Midbrain (tissue), 1 donor: ENCODE measurements at places on chromosomes 16 and 17.

DNA sequence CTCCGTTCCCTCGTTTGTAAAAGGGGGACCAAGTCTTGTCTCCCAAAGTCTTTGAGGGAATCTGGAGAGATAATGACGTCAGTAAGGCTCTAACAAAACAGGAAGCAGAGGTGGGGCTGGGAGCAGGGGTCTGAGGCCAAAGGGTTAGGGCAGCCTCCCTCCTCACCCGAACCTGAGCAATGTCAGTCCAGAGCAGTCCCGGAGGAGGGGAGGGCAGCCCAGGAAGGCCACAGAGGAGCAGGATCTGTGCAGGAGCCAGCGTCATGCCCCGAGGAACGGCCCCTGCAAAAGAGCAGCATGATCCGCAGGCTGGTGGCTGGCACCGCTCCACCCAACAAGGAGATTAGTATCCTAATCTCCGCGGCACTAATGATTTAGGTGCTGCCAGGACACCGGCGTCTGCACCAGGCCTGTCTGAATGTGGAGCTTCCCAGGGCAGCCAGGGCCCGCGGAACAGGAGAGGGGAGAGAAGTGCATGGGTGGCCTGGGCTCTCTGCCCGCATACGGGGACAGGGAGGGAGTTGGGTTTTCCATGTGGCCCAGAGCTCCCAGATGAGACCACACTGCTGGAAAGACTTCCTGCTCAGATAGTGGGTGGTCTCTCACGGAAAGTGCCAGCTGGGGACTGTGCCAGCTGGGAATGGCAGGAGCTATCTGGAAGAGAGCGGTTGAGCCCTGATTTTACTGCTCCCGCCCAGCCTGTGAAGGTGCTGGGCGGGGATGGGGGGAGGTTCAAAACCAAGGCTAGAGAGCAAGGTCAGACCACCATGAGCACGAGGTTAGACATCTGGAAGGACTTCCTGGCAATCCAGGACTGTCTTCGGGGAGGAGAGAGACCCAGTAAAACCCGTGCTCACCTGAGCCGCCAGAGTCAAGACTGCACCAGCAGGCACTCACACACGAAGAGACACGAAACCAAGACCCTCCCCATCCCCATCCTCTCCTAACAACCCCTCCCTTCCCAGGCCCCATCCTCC lies 11.0 kb upstream of the KRT17 start:
- no peak for DNase-seq

DNA sequence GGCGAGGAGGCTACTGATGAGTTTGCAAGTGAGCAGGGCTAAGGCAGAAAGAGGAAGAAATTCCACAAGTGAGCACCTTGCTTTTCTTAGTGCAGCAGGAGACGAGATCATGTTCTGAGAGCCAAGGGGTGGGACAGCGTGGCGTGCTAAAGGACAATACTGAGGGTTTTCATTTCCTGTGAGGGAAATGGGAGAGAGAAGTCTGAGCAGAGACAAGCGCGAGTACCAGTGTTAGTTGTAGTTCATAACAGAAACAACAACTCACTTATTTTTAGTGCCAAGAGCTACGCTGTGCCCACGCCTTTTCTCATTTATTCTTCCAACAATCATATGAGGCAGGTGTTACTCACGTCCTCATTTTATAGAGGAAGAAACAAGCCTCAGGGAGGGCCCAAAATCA lies 2.3 kb downstream of the SPACA3 start:
- no peak for DNase-seq

DNA sequence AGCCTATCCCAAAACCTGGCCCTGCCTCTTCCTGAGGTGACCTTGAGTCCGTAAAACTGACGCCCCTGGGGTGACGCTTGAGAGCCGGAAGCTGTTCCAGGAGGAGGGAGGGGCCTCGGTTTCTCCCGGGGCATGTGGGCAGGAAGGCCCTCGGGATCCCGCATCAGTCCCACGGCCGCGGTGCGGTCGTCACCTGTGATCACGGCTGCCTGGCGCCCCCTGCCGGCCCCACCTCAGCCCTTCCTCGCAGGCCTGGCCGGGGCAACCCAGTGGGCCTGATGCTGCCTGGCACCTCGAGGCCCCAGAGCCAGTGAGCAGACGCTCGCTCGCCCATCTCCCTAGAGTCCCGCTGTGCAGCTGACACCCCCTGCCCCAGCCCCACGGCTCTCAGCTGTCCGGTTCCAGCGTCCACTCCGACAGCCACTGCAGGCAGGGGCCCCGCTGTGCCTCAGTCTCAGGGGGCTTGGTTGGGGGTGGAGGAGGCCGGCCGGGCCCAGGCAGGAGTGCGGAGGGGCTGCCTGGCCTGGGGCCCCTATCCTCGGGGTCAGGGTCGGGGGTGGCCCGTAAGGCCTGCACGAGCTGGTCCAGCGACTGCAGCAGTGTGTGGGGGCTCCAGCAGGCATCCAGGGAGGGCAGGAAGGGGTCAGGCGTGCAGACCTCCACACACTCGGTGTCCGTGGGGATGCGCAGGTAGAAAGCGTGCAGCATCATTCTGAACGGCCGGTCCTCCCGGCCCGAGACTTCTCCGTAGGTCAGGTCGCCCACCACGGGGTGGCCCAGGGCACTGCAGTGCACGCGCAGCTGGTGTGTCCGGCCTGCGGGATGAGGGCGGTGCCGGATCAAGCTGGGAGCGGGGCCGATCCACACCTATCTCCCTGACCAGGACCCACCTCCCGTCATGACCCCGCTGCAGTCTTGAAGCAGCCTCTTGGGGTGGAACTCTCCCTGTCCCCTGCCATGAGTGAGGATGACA lies 2.3 kb downstream of the RPUSD1 start:
- DNase-seq: peak; percentile 54

DNA sequence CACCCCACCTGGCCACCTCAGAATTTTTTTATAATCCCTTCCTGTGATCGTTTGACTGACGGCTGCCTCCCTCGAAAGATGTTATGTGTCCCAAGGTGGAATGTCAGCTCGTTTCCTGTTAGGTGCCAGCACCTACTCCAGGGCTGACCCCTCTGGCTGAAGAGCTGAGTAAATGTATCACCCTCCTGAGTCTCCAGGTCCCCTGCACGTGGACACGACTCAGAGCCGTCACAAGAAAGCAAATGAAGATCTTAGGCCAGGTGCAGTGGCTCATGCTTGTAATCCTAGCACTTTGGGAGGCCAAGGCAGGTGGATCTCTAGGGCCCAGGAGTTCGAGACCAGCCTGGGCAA lies 273.2 kb downstream of the C16orf95 start:
- no peak for DNase-seq

DNA sequence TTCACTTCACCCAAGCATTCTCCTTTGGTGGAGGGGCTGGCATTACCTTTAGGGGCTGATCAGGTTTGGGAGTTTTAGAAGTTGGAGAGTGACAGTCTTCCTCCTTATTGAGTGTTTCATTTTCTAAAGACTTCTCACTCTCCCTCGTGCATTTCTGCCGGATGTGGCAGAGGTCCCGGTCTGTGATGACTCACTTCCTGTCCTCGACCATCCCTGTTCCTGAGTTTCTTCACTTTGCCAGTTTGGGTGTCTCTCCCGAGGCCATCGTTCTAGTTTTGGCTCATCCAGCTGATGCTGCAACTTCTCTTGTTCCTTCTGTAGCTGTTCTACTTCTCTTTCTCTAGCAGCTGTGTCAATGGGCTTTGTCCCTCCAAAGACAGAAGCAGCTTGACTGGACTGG lies 104.3 kb downstream of the PHKB start:
- peak; percentile 15 for DNase-seq

DNA sequence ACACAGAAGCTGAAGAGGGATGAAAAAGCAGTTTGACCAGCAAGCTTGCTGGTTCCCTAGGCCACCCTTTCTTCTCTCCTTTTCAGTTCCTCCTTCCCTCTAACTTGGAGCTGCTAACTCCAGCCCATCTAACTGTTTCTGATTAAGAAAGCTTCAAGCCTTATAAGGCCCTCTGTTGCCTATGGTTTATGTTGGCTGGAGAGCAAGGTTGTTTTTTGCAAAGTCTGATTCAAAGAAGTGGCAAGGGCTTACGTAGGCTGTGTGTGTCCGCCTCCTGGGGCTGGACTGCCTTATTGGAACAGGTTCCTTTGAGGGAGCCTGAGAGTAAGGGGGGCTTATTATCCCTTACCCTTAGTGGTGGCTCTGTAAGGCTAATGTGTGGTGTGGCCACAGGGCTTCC lies 7.1 kb downstream of the AKAP1 start:
- DNase-seq: no peak

GRCh38 chr17:20955427-20956323 lies 87.1 kb downstream of the USP22 start:
- no peak for DNase-seq

DNA sequence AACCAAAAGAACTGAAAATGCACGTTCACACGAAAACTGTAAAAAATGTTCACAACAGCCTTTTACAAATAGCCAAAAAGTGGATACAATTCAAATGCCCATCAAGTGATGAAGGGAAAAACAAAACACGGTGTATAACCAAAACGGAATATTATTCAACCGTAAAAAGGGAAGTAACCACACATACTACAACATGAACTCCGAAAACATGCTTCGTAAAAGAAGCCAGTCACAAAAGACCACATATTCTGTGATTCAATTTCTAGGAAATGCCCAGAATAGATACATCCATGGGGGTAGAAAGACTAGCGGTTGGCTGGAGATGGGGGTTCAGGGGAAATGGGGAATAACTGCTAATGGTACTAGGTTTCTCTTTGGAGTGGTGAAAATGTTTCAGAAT lies 81.5 kb upstream of the TRAP1 start:
- no peak for DNase-seq

GRCh38 chr17:66963909-66964771 lies at the start of gene CACNG4:
TSS of gene CACNG4 (plus strand) at chr17:66964707. CDS start at chr17:66964912, 205 bp downstream.
- no peak for DNase-seq

GRCh38 chr17:10357768-10358167 lies 15.0 kb downstream of the MYH13 start:
- no peak for DNase-seq

DNA sequence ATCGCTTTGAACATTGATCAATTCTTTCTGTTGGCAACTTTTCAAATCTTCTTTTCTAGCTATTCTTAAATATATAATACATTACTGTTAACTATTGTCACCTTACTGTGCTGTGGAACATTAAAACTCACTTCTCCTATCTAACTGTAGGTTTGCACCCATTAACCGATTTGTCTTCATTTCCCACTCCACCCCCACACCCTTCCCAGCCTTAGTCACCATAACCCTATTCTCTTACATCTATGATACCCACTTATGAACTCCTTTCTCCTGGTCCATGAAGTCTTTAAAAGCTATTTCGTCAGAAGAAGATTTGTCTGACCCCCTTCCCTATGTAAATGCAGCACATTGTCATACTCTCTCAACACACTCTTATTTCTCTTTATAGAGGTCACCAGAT lies 993.4 kb upstream of the EEF2KMT start:
- DNase-seq: no peak

DNA sequence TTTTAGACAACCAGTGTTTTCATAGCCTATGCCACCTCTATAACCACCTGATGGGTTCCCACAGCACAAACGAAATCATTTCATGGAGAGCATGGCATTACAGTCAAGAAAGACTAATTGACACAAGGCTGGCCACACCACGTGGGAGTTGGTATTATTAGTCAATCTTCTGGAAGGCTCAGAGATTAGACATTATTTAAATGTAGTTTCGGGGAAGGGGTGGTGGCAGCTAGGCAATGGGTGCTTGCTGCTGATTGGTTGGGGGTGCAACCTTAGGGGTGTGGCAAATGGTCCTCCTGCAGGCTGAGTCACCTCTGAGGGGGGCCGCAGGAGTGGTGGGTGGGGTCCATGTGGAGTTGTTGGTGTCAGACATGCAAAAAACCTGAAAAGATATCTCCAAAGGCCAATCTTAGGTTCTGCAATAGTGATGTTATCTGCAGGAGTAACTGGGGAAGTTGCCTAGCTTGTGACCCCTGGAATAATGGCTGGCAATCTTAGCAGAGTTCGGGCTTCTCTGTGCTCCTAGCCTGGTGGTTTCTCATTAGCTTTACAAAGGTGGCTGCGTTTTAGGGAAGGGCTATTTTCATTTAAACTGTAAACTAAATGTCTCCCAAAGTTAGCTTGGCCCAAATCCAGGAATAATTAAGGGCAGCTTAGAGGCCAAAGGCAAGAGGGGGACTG lies 4.6 kb downstream of the TEN1 start:
- no peak for DNase-seq

DNA sequence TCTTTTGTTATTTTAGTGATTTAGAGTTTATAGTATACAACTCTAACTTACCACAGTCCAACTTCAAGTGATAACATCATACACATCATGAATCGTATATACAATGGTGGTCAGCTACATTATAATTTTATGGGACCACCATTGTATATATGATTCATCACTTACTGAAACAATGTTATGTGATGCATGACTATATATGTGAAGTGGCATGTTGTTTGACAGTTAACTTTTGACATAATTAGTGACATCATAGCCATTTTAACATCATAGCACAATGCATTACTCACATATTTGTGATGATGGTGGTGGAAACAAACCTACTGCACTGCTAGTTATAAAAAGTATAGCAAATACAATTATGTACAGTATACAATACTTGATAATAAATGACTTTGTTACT lies 21.9 kb downstream of the DYNLL2 start:
- DNase-seq: no peak
